ENCODE measurements at places on chromosomes 12 and 14.

DNA sequence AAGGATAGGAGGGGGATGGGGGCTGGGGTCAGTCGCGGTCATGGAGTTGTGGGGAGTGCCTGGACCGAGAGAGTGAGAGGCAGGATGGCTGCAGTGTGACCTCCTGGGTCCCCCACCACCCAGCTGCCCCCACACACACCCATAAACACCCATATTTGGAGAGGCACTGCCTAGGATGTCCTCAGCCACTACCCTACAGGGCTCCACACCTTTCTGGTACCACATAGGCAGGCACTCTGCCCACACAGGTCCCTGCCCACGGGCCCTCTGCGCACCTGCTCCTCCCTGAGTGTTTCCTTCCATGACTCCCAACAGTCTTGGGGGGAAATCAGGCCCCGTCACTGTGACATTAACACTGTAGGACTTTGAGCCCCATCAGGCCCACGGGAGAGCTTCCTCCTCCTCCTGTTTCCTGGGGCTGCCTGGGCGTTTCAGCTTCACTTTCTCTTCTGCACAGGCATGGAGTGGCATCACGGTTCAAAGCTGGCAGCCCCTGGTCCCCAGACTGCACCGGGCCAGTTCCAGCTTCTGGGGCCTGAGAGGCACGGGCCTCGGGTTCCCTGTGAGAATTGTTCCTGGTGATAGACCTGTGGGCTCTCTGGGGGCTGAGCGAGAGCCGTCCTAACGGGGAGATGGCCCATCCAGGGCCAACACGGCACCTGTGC is 207.0 kb upstream of the C14orf180 start:
- no peak for DNase-seq

DNA sequence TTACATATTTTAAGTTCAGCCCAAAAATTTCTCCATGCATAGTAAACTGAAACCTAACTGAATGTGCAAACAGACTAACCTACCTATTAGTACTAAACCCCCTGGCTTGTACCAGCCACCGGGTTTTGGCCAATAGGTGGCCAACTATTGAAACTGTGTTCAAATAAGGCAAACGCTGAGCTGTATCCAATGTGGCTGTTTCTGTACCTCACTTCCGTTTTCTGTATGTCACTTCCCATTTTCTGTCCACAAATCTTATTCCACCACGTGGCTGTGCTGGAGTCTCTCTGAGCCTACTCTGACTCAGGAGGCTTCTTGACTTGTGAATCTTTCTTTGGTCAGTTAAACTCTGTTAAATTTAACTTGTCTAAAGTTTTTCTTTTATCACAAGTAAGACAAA is 6.0 kb upstream of the FBXO34 start:
- DNase-seq, result no peak

GRCh38 chr14:74411671-74412070 is 14.3 kb downstream of the SYNDIG1L start:
- DNase-seq, result no peak

GRCh38 chr14:76228138-76228537 is 76.4 kb downstream of the GPATCH2L start:
- DNase-seq, result no peak

- DNase-seq, result peak; percentile 91
Measured at GRCh38 chr12:130266751-130267150, 70.9 kb upstream of the PIWIL1 start.

- peak; percentile 72 for DNase-seq
Measured at GRCh38 chr14:24334431-24335291, at the start of gene ADCY4. TSS of gene ADCY4 (minus strand) at chr14:24335071. CDS start at chr14:24334652, 419 bp downstream.

GRCh38 chr14:20680843-20681347 is 3.5 kb upstream of the RNASE4 start:
- DNase-seq, result no peak

GRCh38 chr14:61438860-61439765 is 117.7 kb downstream of the PRKCH start:
- peak; percentile 76 for DNase-seq

DNA sequence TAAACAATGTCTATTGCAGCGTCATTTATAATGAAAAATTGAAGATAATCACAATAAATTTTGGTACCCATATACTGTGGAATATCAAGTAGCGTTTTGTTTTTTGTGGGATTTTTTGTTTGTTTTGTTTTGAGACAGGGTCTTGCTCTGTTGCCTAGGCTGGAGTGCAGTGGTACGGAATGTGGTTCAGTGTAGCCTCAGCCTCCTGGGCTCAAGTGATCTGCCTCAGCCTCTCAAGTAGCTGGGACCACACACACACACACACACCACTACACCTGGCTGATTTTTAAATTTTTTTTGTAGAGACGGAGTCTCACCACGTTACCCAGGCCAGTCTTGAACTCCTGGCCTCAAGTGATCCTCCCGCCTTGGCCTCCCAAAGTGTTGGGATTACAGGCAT is 6.6 kb downstream of the ZNF664 start:
- no peak for DNase-seq

GRCh38 chr12:100251917-100252316 is 15.0 kb downstream of the DEPDC4 start:
- no peak for DNase-seq

- DNase-seq, result no peak
Measured at GRCh38 chr12:8445731-8446130, 10.0 kb upstream of the CLEC6A start.

GRCh38 chr12:4580281-4580688 is 18.3 kb downstream of the DYRK4 start:
- no peak for DNase-seq

DNA sequence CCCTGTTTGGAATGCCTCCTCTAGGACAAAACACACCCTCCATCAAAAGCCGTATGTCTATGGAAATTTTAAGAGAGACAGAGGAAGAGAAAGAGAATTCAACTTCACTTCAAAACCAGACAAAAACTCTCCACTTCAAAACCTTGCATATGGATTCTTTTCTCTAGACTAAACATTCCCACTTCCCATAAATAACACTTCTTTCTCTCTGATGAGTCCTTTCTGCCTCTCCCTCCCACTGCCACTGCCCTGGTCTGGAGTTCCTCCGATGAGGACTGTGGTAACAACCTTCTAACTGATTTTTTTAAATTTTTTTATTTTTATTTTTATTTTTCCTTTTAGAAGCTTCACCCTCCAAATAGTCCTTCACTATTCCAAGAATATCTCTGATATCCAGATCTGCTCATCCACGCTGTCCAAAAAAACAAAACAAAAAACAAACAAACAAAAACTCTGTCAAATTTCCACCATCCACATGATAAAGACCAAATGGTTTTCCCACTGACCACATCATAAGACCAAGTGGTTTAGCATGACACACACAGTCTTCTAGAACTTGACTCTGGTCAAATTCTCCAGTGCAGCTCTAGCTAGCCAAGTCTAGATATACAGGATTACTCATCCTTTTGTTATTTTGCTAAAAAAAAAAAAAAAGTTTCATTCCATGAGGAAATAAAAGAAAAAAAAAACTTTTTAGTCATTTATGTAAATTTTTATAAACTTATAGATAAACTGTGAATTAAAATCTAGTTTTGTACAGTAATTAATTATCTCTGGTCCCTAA is 256.0 kb downstream of the PPFIA2 start:
- no peak for DNase-seq

- DNase-seq, result no peak
Measured at GRCh38 chr12:98730412-98730811, 85.3 kb downstream of the APAF1 start.

DNA sequence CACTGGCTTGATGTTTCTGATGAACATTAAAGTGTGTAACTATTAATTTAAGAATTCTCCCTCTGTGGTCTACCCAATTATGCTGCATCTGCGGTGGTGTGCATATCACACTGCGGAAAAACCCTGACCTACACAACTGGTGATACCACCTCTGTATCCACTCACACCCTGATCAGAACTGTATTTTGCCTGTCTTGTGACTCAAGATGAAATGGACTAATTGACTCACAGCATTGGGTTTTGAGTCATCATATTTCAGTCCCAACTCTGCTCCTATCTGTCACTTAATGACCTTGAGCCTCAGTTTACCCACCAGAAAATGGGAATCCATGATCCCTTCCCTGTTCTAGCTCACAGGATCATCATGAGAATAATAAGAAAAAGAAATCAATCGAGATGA is 65.6 kb downstream of the NUAK1 start:
- DNase-seq, result peak; percentile 8

DNA sequence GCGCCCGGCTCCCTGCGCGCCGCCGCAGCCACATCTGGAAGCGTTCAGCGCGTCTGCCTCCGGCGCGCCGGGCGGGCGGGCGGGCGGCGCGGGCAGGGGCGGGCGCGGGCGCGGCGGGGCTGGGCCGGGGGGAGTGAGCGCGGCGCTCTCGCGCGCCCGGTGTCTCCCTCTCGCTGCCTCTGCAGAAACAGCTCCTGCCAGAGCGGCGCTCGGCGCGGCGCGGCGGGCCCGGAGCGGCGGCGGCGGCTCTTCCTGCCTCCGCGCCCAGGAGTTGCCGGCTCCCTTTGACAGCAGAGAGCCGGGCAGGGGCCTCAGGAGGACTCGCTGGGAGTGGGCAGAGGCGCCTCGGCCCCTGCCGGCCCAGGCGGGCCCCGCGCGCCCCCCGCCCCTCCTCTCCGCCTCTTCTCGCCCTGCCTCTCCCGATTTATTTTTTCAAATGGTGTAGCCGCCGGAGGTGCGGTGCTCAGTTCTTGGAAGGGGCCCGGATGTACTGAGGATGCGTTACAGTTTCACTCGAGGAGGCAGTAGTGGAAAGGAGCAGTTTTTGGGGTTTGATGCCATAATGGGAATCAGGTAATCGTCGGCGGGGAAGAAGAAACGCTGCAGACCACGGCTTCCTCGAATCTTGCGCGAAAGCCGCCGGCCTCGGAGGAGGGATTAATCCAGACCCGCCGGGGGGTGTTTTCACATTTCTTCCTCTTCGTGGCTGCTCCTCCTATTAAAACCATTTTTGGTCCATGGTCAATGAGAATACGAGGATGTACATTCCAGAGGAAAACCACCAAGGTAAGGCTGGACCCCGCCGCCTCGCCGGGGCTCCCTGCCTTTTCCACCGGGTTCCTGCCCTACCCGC is at the start of gene CACNA1C:
Gene CACNA1C (plus strand): TSS at position 162 of the 853 bp plus-strand sequence. CDS start 576 bp downstream, at position 738.
- peak; percentile 91 for DNase-seq

DNA sequence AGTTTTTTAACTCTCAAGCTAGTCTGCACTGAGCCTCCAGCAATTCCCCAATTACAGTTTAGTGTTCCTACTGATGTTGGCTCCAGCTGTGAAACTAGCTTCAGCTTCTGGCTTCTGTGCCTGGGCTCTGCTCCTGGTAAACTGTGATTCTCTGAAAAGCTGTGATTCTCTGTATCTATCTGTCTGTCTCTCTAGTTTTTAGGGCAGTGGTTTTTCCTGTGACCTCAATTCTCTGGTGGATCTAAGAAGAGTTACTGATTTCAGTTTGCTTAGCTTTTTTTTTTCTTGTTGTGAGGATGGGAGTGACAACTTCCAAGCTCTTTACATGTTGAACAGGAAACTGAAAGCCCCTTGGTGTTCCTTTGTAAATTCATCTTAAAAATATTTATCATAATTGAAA is 3.8 kb upstream of the HIF1A start:
- no peak for DNase-seq

DNA sequence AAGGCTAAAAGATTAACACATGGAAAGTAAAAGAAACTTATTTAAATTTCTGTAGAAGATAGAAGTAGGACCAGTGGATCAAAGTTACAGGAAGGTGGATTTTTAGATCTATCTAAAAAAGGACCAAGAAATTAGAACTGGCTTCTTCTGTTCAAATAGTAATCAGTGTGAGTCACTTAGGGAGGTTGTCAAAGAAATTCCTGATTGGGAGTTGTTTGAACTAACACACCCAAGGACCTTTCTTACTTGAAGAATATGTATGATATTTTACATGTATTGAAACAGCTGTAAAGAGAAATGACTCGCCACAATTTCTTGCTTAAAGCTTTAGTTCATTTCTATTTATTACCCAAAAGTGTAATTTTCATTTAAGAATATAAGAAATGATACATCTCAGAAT is 256.9 kb downstream of the RAD51B start:
- no peak for DNase-seq

DNA sequence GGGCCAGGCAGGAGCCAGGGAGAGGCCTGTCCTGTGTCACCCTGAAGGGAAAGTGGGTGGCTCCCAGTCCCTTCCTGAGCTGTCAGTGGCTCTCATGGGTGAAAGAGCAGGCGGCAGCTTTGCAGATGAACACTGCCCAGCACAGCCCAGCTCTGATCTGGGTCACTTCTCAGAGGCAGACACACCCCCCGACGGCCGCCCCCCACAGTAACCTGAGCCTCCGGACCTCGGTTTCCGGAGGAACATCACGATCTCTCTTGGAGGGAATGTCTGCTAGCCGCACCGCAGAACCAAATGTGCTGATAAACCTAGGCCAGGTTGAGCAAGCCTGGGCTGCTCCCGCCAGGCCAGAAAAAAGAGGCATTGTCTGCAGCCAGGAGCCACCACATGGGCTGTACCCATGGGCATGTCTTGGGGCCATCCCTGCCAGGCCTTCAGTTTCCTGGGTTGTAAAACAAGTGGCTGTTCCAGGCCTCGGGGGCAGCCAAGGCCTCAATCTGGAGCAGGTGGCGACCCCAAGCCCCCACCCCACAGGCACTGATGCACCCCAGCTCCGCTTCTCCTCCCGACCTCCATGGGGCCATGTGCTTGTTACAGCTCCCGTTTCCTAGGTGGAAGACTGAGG is 57.6 kb downstream of the NCOR2 start:
- DNase-seq, result no peak

DNA sequence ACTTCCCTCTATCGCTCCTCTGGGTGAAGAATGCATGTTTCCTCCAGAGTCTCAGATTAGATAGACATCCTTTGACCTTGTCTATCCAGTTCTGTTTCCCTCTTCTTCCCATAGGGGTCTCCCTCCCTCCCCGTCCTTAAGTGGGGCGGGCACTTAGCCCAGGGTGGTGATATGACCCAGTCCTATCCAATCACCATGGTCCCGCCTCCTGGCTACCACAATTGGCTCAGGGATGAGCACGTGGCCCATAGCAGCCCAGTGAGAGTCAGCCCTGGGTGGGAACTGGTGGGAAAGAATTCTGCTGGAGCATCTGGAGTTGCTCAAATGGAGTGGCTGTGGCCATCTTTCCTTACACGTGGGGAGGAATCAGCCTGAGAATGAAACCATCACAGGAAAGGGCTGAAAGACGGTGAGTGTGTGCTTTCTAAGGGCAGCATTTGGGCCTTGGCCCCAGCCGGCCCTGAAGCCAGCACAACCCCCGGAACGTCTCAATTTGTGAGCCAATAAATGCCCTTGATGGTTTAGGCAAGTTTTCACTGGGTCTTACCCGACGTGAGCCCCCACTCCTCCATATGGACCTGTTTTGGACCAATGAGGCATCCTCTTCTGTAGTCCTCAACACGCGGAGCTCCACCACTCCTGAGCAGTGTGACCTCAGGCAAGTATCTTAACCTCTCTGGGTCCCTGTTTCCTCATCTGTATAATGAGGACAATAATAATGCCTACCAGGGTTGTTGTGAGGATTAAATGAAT is 14.4 kb upstream of the MLXIP start:
- DNase-seq, result peak; percentile 100

DNA sequence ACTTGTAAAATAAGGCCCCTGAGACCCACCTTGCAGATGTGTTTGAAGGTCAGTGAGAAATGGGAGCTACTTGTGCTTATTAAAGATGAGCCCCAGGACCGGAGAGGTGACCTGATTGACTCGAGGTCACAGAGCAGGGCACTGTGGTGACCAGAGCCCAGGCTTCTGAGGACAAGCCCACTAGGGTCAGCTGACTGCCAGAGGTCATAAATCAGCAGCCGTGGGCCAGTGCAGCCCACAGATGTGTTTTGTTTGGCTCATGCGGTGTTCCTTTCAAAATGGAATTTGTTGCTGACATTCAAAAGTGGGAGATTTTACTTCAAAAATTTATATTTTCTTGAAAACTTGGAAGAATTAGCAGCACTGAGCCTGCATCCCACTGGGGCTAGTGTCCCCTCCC is 24.5 kb downstream of the JDP2 start:
- peak; percentile 52 for DNase-seq
